ENCODE measurements at places on chromosomes 7 and 10.

GRCh38 chr10:102299873-102300272, 54.5 kb downstream of the GBF1 start:
- peak; percentile 57 for ATAC-seq

DNA sequence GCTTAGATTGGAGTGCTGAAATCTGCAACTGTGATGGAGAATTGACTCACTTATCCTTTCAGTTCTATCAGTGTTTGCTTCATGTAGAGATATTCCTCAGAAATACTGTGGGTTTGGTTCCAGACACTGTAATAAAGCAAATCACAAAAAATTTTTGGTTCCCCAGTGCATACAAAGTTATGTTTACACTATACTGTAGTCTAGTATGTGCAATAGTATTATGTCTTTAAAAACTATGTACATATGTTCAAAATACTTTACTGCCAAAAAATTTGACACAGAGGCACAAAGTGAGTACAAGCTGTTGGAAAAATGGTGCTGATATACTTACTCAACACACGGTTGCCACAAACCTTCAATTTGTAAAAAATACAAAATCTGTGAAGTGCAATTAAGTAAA, 112.5 kb downstream of the EPC1 start:
- ATAC-seq, result no peak

GRCh38 chr7:52876402-52876801, 159.0 kb upstream of the POM121L12 start:
- no peak for ATAC-seq

DNA sequence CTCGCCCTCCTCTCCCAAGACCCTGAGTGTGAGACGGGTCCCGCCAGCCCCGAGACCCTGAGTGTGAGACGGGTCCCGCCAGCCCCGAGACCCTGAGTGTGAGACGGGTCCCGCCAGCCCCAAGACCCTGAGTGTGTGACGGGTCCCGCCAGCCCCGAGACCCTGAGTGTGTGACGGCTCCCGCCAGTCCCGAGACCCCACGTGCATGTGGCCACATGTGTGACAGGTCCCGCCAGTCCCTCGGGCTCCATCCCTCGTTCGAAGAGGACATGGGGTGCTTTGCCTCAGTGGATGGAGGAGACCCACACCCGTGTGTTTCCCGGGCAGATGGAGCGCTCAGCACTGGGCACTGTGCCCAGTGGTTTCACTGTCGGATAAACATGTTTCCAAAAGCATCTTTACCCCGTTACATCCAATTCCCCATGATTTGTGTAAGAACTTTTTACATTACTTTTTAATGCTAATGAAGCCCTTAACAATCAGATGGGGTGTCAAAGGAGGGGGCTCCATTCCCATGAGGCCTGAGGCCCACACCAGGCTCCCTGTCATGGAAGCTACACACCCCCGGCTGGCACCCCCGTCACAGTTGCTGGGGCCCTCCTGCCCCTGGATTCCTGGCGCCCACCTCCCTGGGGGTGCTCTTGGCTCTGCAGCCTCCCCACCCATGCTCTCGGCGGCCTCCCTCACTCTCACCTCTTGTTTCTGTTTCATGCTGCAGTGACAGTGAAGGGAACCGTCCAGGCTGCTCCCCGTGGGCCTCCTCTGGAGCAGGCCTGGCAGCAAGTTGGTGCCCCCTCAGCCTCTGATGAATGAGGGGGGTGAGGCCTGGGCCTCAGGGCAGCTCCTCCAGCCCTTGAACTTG, 48.5 kb upstream of the CFAP46 start:
- no peak for ATAC-seq

- no peak for ATAC-seq
Observed at GRCh38 chr7:113092762-113093161, 6.1 kb upstream of the GPR85 start.

DNA sequence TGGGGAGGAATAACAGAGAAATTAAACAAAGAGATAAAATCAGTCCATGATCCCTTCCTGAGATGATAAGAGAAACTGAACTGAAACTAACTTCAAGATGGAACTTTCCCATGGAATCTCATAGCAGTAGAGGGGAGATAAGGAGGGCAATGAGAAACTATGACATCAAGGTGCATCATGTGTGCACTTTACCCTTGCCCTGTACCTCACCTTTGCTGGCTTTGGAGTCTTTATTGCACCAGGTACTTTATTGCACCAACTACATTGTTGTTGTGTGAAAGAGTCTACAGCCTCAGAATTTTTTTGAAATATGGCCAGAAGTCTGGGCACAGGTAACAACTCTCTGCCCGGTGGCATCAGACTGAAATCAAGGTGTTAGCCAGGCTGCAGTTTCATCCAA, 11.2 kb upstream of the SMC3 start:
- no peak for ATAC-seq

GRCh38 chr7:2164646-2165045, 68.1 kb downstream of the MAD1L1 start:
- ATAC-seq, result no peak

GRCh38 chr7:143381427-143382125, 431 bp downstream of the ZYX start:
- ATAC-seq, result no peak

DNA sequence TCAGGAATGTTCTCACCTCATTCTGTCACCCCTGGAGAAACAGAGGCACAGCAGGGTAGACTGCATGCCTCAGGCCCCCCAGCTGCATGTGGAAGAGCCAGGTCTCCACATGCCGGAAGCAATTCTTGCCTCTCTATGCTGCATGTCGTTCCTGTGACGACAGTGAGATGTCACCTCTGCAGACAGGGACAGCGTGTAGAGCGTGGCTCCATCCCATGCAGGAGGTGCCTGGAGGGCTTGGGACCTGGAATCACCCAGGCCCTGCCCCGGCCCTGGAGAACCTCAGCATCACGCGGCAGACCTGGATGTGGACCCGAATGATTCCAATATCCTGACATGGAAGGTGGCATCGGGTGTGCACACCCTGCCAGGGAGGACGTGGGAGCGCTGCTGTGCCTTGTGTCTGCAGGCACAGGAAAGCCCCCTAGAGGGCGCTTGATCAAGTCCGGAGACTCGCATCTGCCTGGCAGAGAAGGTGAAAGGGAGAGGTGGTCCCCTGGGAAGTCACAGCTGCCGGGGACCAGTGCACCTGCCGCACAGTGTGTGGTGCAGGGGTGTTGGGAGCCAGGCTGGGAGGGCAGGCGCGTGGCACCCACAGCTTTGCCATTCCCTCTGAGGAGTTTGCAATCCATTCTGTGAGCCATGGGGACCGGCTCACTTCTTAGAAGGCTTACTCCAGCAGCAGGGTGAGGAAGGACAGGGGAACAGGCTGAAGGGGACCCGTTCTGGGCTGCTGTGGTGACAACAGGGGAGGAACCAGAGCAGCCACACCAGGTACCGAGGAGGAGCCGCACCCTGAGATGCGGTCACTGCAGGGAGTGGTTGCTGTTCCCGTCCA, 45.3 kb upstream of the EN2 start:
- ATAC-seq, result peak; percentile 90

DNA sequence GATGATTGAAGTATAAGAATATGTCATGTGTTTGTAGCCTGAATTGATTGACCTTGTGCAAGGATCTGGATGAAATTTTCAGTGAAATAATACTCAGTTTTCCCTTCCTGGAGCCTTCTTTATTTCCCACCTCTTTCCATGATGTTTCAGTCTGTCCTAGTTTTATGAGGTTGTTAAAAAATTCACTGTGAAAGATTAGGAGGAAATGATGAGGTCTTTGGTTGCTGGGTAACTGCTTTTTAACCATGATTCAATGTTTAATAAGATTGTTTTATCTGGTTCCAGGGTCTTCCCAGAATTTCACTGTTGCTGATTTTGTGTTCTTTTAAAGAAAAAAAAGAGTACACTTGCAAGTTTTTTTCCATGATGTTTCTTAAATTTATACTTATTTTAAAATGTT, 221.5 kb downstream of the MBL2 start:
- no peak for ATAC-seq

DNA sequence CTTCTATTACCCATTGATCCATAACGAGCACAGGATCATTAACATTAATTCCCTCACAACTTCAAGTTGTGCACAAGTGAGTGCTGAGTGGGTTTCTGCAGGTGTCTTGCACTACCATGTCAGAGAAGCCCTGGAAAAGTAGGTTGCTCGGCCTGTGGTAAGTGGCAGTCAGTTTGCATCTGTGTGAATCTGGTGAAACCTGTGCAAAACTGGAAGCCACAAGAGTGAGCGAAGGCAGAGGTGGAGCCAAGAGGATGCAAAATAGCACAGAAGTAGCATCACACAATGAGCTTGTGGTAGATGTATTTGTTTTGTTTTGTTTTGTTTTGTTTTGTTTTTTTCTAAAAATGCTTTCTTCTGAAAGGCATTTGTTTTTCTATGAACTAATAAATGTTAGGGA, 181.5 kb downstream of the THSD7A start:
- no peak for ATAC-seq

DNA sequence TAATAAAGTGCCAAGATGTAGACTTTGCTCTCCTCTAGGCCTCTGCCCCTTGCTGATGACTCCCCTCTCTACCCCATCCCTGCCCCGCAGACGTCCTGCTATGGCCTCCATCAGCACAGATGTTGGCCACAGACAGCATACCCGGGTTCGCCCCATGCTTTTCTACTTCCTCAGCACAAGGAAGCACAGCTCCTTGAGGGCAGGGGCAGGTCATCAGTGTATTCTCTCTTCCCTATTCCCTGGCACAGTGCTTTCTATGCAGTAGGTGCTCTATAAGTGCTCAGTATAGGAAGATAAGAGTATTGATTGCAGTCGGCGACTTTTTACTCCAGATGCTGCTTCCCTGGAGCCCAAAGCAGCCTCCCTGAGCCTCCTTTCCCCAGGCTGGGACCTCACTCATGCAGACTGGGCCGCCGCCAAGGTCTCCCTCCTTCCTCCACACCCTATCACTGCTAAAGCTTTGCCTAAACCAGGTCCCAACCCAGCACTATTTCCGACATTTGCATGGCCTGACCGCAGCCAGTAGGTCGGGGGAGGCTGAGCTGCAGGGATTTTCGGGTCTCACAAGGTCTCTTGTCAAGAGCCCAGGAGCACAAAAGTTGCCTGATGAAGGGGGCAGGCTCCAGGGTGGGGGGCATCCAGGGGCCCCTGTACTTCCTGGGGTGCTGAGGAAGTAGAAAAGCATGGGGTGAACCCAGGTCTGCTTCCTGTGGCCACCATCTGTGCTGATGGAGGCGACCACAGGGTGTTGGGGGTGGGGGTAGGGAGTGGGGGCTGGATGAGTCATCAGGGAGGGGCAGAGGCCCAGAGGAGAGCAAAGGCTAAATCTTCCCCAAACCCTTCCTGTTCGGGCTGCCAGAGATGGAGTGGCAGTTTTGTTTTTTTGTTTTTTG, 8.0 kb downstream of the CALHM3 start:
- no peak for ATAC-seq

GRCh38 chr7:16743236-16743635, 10.3 kb upstream of the TSPAN13 start:
- ATAC-seq, result no peak

DNA sequence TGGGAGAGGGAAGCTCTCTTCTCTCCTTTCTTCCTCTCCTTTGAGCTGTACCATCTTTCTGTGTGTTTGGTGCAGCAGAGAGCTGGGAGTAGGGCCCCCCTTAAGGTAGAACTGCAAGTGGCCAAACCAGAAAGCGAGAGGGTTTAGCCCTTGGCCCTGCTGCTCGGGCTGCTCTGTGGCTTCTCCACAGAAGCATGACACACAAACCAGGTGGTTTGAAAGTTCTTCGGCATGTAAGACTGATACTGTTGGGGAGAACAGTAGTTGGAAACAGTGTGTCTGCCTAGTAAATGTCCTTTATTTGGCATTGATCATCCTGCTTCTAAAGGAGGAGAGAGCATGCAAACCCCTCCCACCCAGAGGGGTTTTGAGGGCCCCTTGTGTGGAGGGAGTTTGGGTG, 277.8 kb downstream of the CELF2 start:
- ATAC-seq, result no peak

- peak; percentile 33 for ATAC-seq
Observed at GRCh38 chr10:50622706-50623662, 772 bp downstream of the SGMS1 start.

DNA sequence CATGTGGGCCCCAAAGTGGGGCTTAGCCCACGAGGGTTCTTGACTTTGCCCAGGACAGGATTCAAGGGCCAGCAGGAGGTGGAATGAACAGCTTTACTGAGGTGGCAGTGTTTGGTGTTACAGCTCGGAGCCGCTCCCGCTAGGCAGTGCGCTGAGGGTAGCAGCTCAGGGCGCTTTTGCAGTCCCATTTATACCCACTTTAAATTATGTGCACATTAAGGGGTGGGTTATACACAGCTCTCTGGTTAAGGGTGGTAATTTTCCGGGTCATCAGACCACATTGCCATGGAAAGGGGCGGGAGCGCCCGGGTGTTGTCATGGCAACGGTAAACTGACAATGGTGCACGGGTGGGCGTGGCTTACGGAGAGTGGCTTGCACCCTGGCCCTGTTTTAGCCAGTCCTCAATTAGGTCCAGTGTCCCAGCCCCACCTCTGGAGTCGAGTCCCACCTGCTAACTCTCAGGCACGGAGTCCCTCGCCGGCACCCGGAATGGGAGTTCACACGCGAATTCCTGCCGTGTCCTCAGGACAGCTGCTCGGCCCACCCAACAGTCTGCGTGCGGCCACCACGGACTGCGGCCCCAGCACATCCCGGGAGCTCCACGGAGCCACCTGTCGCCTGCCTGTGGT, 58.2 kb upstream of the PDGFA start:
- no peak for ATAC-seq

- ATAC-seq, result no peak
Observed at GRCh38 chr10:5818894-5819293, 5.7 kb upstream of the GDI2 start.

DNA sequence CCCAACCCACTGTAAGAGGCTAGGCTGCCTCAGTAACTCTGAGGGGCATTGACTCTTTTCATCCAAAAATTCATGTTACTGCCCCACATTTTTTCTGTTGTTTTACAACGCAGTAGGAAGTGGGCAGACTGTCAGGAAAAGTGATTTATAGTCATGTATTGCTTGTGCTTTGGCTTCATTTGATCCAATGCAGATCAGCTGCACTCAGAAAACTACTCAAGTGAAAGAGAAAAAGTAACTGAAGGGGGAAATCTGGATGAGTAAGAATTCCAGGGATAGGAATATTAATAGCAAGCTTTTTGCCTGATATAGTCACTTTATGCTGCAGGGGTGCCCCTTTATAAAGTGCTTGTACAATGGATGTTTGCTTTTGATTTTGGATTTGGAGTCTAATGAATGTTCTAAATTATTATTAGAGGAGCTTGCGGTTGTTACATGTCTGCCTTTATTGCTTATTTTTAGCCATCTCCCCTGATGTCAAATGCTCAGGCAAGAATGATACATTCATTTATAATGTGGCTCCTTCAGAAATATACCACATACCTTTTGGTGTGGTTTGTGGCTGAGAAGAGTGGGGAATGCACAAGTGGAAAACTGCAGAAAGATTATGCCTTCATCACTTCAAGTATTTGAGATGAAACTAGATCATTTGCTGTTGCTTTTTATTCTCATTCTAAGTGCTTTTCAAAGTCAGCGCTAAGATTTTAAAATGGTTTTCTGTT, 86.1 kb downstream of the EGFR start:
- peak; percentile 46 for ATAC-seq

- ATAC-seq, result no peak
Observed at GRCh38 chr7:74068378-74069085, 15.1 kb upstream of the LIMK1 start.

- no peak for ATAC-seq
Observed at GRCh38 chr10:74771054-74771453, 55.3 kb upstream of the KAT6B start.

All from SK-N-SH treated with all-trans-retinoic acid at 6 μM for 48 hours (cell line).